ENCODE measurements at places on chromosomes 12 and 14.
A peak's percentile ranks its signal among the peaks of the same experiment; 100 is the strongest.

DNA sequence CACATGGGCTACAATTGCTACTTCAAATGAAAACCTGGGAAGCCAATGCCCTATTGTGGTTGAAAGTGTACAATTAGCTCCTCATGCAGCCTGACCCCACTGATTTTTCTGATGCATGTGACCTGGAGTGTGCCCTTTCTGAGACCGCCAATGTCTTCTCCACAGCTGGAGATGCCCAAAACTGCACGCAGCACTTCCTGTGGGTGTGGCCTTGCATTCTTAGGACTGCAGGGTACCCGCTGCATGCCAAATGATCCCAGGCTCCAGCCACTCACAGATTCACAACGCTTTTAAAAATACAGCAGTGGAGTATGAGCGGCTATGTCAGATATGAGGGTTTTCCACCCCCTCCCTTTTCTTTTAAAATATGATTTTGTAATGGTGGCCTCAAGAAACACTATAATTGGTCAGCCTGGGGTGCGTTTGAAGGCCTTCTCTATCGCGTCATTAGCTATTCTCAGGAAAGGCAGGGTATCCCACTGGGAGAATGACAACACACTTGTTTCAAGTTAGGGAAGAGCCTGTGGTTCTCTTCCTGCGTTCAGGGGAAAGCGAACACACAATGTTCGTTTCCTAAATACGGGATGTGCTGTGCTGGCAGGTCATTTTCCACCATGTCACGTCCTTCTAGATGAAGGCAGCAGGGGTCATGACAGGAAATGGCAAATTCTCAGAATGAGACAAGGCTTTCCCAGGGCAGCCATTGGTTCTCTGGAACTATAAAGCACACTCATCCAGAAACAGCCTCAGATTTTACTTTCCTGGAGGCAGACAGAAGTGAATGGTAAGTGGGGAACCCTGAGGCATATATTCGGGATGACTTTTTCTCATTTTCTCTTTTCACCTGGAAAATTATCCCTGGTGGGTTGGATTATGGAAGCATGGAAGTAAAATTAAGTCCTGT lies at the start of gene APOLD1:
Gene APOLD1 (plus strand): TSS at position 749 of the 904 bp plus-strand sequence. CDS start 33 bp downstream, at position 782.
- no peak for DNase-seq

DNA sequence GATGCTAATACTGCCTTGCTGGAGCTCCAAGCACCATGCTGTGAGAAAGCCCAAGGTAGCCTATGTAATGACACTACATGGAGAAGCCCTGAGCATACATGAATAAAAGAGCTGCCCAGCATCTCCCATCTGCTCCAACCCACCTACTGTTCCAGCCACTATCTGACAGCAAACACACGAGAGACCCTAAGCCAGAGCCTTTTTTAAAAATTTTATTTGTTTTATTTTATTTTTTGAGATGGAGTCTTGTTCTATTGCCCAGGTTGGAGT lies 95.2 kb upstream of the PRICKLE1 start:
- DNase-seq, result no peak

DNA sequence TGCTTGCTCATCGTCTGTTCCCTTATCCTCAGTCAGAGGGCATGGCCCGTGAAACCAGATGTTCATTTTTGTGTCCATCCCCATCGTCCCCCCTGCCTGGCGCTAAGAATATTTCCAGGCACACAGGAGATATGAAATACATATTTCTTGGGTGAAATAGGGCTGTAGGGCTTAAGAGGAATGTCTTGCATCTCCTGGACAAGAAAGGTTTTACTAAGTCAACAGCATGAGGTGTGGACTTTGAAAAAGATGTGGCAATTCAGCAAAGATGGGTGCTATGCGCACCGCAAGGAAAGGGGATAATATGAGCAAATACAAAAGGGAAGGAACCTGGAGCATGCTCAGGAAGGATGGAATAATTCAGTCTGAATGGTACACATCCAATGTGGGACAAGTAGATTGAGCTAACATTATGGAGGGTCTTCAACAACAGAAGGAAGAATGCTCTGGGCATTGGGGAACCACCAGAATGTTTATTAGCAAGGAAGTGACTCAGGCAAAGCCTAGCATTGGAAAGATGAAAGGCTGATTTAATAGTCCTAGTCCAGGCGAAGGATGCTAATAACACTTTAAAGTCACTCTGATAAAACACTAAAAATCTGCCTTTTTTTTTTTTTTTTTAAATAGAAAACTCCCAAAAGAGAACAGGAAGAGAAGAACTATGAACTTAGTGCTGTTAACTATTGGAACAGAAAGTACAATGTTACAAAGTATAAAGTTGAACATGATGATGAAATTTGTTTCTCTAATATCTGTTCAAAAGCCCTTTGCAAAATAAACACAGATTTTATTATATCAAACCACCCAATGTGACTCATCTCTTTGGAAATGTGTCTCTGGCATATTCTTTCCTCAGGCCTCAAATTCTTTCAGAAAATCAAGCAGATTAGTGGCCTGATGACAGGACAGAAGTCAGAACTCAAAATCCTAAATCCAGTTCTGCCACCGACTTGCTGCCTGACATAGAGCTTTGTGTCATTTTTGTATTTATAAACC lies 449.5 kb downstream of the BCAT1 start:
- no peak for DNase-seq

DNA sequence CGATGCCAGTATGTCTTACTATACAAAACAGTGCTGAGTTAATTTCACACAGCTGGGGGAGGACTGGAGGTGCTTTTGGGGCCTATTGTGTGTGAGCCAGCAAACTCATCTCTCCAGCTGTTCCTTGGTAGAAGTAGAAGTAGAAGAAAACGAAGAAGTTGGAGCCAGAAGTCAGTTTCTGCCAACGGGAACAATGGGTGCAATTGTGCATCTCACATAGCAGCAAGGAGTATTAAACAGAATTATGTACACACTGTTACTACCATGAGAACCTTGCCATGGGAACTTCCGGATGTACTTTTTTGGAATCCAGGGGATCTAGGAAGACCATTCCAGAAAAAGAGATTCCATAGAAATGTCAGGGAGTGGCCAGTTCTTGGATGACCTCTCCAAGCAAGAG lies 88.6 kb downstream of the VCPKMT start:
- DNase-seq, result no peak

GRCh38 chr12:56333679-56334489 lies at the start of gene PAN2:
PAN2 (minus strand) TSS chr12:56334000; CDS start chr12:56333094, 906 bp downstream.
- peak; percentile 95 for DNase-seq

DNA sequence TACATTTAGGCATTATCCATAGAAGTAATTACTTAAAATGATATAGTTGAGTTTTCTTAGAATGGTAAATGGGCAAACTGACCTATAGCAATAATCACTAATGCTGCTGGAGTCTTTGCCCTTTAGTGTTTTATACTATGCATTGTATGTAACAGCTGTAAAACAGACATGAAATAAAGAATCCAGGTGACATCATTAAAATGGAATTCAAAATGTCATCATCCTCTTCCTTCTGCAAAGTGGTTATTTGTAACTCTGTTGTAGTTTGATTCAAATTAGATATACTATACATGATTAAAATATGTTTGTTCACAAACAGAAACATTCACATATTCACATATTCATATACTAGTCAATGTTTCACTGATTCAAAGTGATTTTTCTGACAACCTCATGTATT lies 598.8 kb downstream of the SLC16A7 start:
- no peak for DNase-seq

DNA sequence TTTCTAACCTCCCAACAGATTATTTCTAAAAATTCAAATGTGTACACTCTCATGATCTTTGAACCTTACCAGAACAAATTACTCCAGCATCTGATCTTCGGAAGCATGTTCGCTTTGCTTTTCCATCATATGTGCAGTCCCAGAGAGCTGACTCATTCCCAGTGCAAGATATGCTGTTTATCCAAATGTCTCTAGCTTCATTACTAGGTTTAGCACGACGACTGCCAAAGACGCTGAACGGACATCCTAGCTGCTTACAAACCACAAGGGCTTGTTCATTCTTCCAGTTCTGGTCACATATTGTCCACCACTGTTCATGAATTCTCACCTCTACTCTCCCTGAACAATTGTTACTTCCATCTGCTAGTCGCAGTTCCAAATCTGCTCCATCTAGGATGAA lies 40.5 kb downstream of the CD163L1 start:
- no peak for DNase-seq

GRCh38 chr12:91628656-91629055 lies 446.0 kb upstream of the DCN start:
- no peak for DNase-seq

- no peak for DNase-seq
Measured at GRCh38 chr12:115096588-115097397, 412.8 kb upstream of the TBX3 start.

- DNase-seq, result no peak
Measured at GRCh38 chr14:24858052-24858451, 191.9 kb downstream of the STXBP6 start.

DNA sequence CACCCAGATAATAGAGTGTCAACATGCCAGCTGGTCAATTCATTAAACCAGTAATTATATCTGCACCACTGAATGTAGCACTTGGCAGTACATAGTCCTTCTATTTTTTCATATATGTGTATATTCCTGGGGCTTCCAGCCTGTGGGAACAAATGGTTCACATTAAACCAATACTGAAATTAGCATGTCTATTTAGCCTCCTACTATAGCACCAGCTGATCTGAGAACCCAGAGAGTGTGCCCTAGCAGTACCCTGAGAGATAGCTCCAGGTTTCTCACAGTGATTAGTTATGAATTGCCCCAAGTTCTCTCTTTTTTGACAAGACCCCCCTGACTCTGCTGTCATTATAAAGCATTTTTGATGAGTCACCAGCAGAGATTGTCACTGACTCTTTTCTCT lies 1097.3 kb upstream of the FLRT2 start:
- DNase-seq, result no peak

GRCh38 chr14:97061198-97061597 lies 264.0 kb downstream of the VRK1 start:
- DNase-seq, result peak; percentile 4

DNA sequence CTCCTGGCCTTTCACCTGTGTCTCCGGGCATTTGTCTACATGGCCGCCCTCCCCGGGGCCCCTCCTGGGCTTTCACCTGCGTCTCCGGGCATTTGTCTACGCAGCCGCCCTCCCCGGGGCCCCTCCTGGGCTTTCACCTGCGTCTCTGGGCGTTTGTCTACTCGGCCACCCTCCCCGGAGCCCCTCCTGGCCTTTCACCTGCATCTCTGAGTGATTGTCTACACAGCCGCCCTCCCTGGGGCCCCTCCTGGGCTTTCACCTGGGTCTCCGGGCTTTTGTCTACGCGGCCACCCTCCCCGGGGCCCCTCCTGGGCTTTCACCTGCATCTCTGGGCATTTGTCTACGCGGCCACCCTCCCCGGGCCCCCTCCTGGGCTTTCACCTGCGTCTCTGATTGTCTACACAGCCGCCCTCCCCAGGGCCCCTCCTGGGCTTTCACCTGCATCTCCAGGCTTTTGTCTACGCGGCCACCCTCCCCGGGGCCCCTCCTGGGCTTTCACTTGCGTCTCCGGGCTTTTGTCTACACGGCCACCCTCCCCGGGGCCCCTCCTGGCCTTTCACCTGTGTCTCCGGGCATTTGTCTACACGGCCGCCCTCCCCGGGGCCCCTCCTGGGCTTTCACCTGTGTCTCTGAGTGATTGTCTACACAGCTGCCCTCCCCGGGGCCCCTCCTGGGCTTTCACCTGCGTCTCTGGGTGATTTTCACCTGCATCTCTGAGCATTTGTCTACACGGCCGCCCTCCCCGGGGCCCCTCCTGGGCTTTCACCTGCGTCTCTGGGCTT lies 68.0 kb upstream of the GALNT9 start:
- DNase-seq, result no peak

DNA sequence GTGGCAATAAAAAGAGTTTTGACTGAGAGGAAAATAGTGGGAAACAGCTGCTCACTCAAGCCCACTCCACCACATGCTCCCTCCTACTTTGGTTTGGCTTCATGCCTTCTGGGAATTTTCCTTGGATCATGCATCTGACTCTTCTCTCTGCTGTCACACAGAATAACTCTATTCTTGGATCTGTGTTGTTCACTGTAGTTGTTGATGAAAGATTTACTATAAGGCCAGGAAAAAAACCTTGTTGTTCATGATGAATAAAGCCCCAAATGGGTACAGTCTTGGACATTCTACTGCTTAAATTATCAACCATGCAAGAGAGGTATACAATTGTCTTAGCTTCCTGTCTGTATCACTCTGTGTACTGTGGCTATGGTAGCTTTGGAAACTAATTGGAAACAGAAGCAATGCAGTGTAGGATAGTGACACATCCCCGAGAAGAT lies 70.5 kb downstream of the TMX1 start:
- DNase-seq, result no peak

- no peak for DNase-seq
Measured at GRCh38 chr14:57382283-57382682, 8.1 kb upstream of the NAA30 start.

- no peak for DNase-seq
Measured at GRCh38 chr14:22381766-22382165, 207.3 kb downstream of the DAD1 start.

GRCh38 chr12:116123451-116124258 lies 153.8 kb downstream of the MED13L start:
- peak; percentile 45 for DNase-seq

- no peak for DNase-seq
Measured at GRCh38 chr12:43113135-43113534, 438.9 kb downstream of the ADAMTS20 start.

DNA sequence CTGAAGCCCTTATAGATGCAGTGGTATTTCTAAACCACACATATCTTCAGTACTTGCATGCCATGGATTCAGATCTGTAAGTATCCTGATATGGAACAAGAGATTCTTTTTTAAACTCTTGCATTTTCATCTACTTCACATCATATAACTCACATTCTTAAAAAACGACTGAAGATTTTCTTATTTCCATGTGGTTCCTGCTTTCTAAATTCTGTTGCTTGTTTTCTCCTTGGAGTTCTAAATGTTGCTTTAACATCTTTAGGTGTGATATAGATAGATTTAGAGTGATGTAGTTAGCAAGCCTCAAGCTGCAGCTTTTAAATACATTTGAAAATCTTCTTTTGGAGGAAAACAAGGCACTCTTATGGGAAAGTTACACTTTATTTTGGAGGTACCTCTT lies 455.4 kb downstream of the FOXG1 start:
- no peak for DNase-seq

GRCh38 chr12:87943023-87943422 lies 86.2 kb downstream of the C12orf50 start:
- DNase-seq, result no peak

DNA sequence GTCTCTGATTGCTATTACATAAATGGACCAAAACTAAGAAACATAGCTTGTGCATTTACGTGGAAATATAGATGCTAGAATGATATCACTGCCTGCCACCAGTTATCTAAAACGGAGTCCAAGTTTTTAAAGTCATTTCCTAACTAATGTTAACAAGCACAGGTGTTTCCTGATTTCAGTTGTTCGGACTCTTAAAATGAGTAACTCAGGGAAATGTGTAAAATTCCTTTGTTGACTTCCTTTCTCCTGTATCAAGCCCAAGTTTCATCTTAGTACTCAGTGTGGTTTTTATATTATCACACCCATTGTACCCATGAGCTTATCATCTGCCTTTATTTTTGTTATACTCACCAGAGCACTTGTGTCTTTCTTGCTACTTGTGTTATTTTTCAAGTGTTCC lies 13.2 kb upstream of the PRKCH start:
- DNase-seq, result no peak

- DNase-seq, result no peak
Measured at GRCh38 chr12:120422892-120423456, 14.9 kb upstream of the COX6A1 start.
